ENCODE measurements at places on chromosomes 7 and 10. TPM values are rescaled to one million over a fixed set of nuclear protein-coding genes. Genes with fewer than 3 reads are reported as not detected.
A peak's percentile ranks its signal among the peaks of the same experiment; 100 is the strongest.

ZNF511 gene
- total RNA-seq, result 48.5 TPM

ZNF33B gene
- total RNA-seq, result 21.0 TPM

TMEM229A gene
- total RNA-seq, result 0.13 TPM

NPC1L1 gene
- total RNA-seq, result 0.06 TPM

GRCh38 chr10:94199565-94199964, 163.2 kb downstream of the NOC3L start:
- no peaks in the 10 kb centered on the region for H3K27me3 ChIP-seq
- no peak for DNase-seq
- H3K4me3 ChIP-seq, result no peak overlapping the region
- H3K4me1 ChIP-seq, result no peaks in the 10 kb centered on the region
- H3K36me3 ChIP-seq, result no peaks in the 10 kb centered on the region

DNA sequence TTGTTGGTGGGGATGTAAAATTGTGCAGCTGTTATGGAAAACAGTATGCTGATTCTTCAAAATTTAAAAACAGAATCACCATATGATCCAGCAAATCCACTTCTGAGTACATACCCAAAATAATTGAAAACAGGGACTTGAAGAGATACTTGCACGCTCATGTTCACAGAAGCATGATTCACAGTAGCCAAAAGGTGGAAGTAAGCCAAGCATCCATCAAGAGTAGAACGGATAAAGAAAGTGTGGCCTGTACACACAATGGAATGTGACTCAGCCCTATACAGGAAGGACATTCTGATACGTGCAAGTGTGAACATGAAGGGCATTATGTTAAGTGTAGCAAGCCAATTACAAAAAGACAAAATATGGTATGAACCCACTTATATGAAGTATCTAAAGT, 696.7 kb upstream of the CELF2 start:
- no peak overlapping the region for H3K4me3 ChIP-seq
- no peak for DNase-seq
- no peaks in the 10 kb centered on the region for H3K36me3 ChIP-seq
- no peaks in the 10 kb centered on the region for H3K4me1 ChIP-seq
- no peak overlapping the region for H3K27ac ChIP-seq

DNA sequence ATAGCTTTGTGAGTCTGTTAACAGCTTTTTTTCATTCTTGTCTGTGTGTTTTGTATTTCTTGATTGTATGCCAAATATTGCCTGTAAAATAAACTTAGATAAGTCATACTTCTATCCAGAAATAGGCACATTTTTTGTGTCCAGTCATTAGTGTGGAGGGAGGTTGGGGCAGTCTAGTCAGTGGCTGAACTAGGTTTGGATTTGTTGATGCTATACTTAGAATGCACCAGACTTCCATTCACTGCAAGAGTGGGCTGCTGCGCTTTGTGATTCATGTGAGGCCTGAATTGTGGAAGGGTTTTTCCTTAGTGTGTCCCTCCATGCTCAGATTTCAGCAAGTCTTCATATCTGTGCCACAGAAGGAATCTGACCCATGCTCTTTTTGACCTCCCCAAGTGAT, 50.0 kb downstream of the TRUB1 start:
- H3K27ac ChIP-seq, result no peak overlapping the region
- H3K36me3 ChIP-seq, result peaks cover 24% of the 10 kb centered on the region
- H3K4me1 ChIP-seq, result no peaks in the 10 kb centered on the region
- no peak for DNase-seq
- H3K4me3 ChIP-seq, result no peak overlapping the region
- no peaks in the 10 kb centered on the region for H3K27me3 ChIP-seq

GRCh38 chr7:42911454-42912447, at the start of gene C7orf25:
Gene C7orf25, minus strand, starts transcription at chr7:42912070. Its CDS starts 1,170 bp downstream, at chr7:42910900.
- H3K27me3 ChIP-seq, result no peaks in the 10 kb centered on the region
- H3K27ac ChIP-seq, result peak within 1 kb of the TSS; percentile 85
- peak within 1 kb of the TSS; percentile 75 for H3K4me3 ChIP-seq
- peaks cover 55% of the 10 kb centered on the region for H3K4me1 ChIP-seq

PRR15 gene
- total RNA-seq, result 1.8 TPM

GRCh38 chr7:28479507-28479947, 67.2 kb downstream of the CREB5 start:
- H3K27ac ChIP-seq, result no peak overlapping the region
- DNase-seq, result no peak

DNA sequence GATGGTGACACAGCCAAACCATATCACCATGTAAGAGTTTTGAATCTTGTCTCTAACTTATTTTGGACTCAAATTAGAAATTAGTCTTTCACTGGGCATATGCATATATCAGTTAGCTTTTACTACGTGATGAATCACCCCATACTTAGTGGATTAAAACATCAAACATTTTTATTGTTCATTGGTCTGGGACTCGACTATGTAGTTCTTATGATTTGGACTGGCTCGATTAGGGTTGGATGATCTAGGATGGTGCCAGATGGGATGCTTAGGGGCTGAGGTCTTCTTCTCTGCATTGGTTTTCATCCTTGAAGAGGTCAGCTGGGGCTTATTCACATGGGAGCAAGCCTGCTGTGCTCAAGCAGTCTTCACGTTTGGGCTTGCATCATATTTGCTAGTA, 264.9 kb downstream of the EXOC4 start:
- H3K36me3 ChIP-seq, result no peaks in the 10 kb centered on the region
- no peak overlapping the region for H3K4me3 ChIP-seq
- no peaks in the 10 kb centered on the region for H3K27me3 ChIP-seq
- no peak for DNase-seq
- no peak overlapping the region for H3K27ac ChIP-seq
- no peaks in the 10 kb centered on the region for H3K4me1 ChIP-seq

- no peak overlapping the region for H3K4me3 ChIP-seq
- H3K27ac ChIP-seq, result no peak overlapping the region
- H3K4me1 ChIP-seq, result no peaks in the 10 kb centered on the region
Observed at GRCh38 chr7:40194745-40195144, 59.9 kb downstream of the SUGCT start.

- H3K4me3 ChIP-seq, result no peak overlapping the region
- no peaks in the 10 kb centered on the region for H3K27me3 ChIP-seq
- DNase-seq, result no peak
- H3K27ac ChIP-seq, result no peak overlapping the region
- H3K36me3 ChIP-seq, result no peaks in the 10 kb centered on the region
Observed at GRCh38 chr10:63525021-63525420, 3.8 kb downstream of the REEP3 start.

DNA sequence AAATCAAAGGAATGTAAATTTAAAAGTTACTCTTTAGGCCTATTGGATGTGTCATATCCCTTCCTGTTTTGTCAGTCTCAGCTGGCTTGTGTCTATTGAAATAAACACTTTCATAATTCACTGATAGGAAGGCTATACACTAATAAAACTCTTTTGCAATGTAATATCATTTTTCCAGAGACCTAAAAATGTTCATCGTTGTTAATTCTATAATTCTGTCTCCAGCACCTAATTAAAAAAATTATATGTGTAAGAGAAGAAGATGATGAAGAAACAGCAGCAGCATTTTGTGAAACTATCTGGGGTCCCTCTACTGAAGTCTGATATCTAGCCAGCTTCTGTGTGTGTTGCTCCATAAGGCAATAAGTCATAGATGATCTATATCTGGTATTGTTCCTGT, 602.7 kb downstream of the ETV1 start:
- H3K4me1 ChIP-seq, result no peaks in the 10 kb centered on the region
- H3K27ac ChIP-seq, result no peak overlapping the region
- no peak for DNase-seq
- H3K27me3 ChIP-seq, result no peaks in the 10 kb centered on the region

DNA sequence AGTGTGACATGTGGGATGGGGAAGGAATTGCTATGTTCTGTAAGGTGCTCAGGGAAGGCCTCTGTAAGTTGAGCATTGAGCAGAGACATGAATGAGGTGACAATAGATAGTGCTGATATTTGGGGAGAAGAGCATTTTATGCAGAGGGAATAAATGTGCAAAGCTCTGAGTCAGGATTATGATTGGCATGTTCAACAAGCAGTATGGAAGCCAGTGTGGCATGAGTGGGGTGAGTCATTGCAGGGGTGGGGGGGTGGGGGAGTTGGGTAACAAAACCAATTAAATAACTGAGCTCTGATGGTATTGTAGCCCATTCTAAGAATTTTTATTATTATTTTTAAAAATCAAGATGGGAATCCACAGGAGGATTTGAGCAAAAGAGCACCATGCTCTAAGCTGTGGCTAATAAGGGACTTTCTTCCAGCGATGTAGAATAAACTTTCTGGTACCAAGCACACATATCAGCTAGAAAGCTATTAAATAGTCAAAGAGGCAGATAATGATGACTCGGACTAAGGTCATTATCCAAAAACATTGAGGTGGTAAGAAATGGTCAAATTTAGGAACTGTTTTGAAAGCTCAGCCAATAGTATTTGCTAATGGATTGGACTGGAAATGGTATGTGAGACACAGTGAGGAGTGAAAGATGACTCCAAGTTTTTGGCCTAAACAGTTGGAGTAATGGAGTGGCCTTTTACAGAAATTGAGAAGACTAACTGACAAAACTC, 96.4 kb downstream of the PRKG1 start:
- no peak overlapping the region for H3K27ac ChIP-seq
- H3K36me3 ChIP-seq, result no peaks in the 10 kb centered on the region
- no peaks in the 10 kb centered on the region for H3K27me3 ChIP-seq
- no peaks in the 10 kb centered on the region for H3K4me1 ChIP-seq
- no peak overlapping the region for H3K4me3 ChIP-seq

ACSM6 gene
- total RNA-seq, result not detected

LRRD1 gene
- 0.09 TPM for total RNA-seq

PARG gene
- total RNA-seq, result 21.5 TPM

- no peak overlapping the region for H3K4me3 ChIP-seq
- DNase-seq, result peak; percentile 18
- no peaks in the 10 kb centered on the region for H3K36me3 ChIP-seq
- no peaks in the 10 kb centered on the region for H3K4me1 ChIP-seq
- no peaks in the 10 kb centered on the region for H3K27me3 ChIP-seq
Observed at GRCh38 chr7:32680259-32681173, 185.2 kb downstream of the AVL9 start.

GRCh38 chr10:121838931-121839330, 88.9 kb downstream of the ATE1 start:
- H3K27me3 ChIP-seq, result no peaks in the 10 kb centered on the region
- H3K4me1 ChIP-seq, result no peaks in the 10 kb centered on the region
- peaks cover 20% of the 10 kb centered on the region for H3K36me3 ChIP-seq
- no peak overlapping the region for H3K4me3 ChIP-seq

MYH16 gene
- not detected for total RNA-seq

GRCh38 chr10:43340619-43341018, 30.8 kb upstream of the FXYD4 start:
- peaks cover 5% of the 10 kb centered on the region for H3K27me3 ChIP-seq
- no peak overlapping the region for H3K4me3 ChIP-seq
- no peaks in the 10 kb centered on the region for H3K36me3 ChIP-seq
- peaks cover 7% of the 10 kb centered on the region for H3K4me1 ChIP-seq
- H3K27ac ChIP-seq, result peak overlapping the region; percentile 67

- no peak overlapping the region for H3K4me3 ChIP-seq
- no peaks in the 10 kb centered on the region for H3K36me3 ChIP-seq
- no peak overlapping the region for H3K27ac ChIP-seq
Observed at GRCh38 chr10:116385994-116386809, 41.4 kb upstream of the PNLIPRP3 start.

DNA sequence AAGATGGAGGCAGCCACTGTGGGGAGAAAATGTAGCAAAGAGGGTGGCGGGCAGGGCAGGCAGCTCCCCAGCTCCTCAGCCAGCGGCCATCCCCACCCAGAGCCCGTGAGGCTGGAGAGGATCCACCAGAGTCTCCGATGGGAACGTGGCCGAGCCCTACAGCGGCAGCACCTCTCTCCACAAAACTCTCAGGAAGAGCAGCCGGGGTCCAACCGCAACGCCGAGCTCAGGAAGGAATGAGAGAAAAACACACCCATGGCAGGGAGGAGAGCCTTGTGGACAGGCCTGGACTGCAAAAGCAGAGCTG, 54.0 kb upstream of the ADGRA1 start:
- DNase-seq, result no peak
- no peaks in the 10 kb centered on the region for H3K36me3 ChIP-seq
- no peaks in the 10 kb centered on the region for H3K4me1 ChIP-seq
- H3K27me3 ChIP-seq, result no peaks in the 10 kb centered on the region
- no peak overlapping the region for H3K27ac ChIP-seq
- H3K4me3 ChIP-seq, result no peak overlapping the region

DNA sequence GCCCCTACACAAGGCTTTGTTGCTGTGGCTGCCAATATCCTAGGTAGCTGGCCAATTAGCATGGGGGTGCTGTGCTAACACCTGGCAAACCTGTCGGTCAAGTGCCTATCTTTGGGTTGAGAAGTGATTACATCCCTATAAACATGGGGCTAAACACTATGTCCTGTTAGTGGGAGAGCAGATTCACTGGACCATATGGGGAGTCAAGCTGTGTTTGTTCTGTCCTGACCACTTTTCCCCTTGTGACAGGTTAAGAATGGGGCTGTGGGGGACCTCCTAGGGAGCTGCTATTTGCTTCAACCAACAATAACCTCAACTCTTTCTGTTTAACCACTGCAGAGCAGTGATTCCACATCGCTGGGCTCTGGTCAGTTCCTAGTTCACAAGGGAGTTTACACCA, 151.5 kb upstream of the AOAH start:
- H3K27ac ChIP-seq, result no peak overlapping the region
- H3K36me3 ChIP-seq, result peaks cover 42% of the 10 kb centered on the region
- DNase-seq, result no peak
- H3K4me1 ChIP-seq, result no peaks in the 10 kb centered on the region
- H3K27me3 ChIP-seq, result no peaks in the 10 kb centered on the region

CUZD1 gene
- total RNA-seq, result 0.76 TPM

DNA sequence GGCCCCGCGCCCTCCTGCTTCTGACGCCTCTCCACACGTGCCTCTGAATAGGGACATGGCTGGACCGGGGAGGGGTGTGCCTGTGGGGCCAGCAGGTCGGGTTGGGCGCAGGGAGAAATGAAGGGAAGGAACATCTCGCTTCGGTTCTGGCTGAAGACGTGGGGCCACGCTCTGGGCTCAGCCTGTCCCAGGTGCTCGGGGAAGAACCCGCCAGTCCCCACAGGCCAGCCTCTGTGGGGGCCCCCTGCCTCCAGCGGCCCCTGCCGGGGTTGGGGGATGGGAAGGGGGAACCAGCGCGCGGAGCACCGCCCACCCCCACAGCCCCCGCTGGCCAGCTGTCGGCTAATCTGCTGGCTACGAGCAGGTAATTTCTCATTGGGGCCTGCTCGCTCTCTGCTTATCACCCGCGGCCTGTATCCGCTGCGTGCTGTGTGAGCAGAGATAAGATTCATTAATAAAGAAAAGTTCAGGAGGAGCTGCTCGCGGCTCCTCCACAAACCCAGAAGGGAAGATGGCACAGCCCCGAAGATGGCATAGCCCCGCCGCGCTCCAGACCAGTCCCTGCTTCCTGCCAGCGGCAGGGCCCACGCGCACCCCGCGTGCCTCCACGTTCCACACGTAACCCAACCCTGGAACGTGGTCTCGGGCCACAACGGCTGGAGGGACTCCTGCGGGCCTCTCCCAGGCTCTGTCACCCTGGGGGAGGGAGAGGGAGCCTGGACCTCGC, 186.2 kb downstream of the ELFN1 start:
- no peak overlapping the region for H3K27ac ChIP-seq
- no peaks in the 10 kb centered on the region for H3K27me3 ChIP-seq
- peak; percentile 75 for DNase-seq

- H3K27ac ChIP-seq, result no peak overlapping the region
- no peaks in the 10 kb centered on the region for H3K36me3 ChIP-seq
- DNase-seq, result no peak
Observed at GRCh38 chr7:95951531-95951930, 179.2 kb downstream of the DYNC1I1 start.

Measured in left lung (tissue), 14 donors.